ENCODE measurements at places on chromosomes 16 and 17.

- DNase-seq, result no peak
Measured at GRCh38 chr17:7992924-7993323, 9.5 kb upstream of the GUCY2D start.

DNA sequence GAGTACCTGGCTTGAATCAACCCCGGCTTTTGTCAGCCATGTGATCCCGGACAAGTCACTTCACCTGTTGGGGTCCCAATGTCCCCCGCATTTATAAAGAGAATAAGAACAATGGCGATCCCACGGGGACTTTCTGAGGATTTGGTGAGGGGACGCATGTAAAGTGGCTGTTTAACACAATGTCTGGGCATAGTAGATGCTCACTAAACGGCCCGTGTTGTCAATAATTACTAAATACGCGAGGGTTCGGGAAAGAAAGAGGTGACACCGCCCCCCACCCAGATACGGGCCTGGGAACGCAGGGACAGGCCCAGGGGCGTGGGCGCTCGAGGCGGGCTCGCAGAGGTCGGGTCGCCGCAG, 1.8 kb downstream of the SYNGR3 start:
- no peak for DNase-seq

GRCh38 chr16:56898847-56899246, 33.1 kb upstream of the HERPUD1 start:
- DNase-seq, result no peak

- no peak for DNase-seq
Measured at GRCh38 chr16:53855056-53855455, 151.1 kb downstream of the FTO start.

GRCh38 chr17:29242051-29242450, 4.6 kb upstream of the CRYBA1 start:
- DNase-seq, result no peak

DNA sequence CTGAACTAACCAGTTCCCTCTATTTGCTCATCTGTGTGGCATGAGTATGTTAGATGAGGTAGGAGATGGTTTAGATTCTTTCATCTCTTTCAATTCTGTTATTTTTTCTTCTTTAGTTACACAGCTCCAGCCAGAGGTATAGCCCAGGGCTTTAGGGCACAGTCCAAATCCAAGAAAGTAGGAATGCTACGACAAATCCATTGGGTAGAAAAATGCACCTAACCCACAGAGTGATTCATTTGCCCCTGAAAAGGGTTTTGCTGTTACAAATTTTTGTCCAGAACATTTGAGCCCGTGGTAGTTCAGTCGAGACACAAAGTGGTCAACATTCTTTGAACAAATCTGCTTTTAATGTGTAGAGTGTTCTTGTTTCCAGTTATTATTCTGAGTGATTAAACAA, 250.7 kb downstream of the HS3ST3A1 start:
- no peak for DNase-seq

GRCh38 chr17:78106211-78106610, 22.3 kb downstream of the TMC6 start:
- no peak for DNase-seq

DNA sequence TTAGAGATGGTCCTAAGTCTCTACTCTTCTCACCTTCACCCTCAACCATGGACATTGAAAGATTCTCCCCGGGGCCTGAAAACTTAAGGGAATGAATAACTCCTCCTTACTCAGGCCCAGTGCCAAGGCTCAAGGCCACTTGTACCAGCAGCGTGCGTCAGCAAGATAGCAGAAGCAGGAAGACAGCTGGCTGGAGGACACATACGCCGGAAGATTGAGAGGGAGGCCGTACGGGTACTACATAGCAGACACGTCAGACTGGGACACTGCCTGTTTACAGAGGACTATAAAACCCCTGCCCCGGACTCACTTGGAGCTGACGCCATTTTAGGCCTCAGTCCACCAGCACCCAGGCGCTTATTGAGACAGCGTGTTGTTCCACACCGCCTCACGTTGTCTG, 75.8 kb upstream of the MED13 start:
- no peak for DNase-seq

- DNase-seq, result peak; percentile 84
Measured at GRCh38 chr17:39547713-39548478, 59.8 kb downstream of the NEUROD2 start.

DNA sequence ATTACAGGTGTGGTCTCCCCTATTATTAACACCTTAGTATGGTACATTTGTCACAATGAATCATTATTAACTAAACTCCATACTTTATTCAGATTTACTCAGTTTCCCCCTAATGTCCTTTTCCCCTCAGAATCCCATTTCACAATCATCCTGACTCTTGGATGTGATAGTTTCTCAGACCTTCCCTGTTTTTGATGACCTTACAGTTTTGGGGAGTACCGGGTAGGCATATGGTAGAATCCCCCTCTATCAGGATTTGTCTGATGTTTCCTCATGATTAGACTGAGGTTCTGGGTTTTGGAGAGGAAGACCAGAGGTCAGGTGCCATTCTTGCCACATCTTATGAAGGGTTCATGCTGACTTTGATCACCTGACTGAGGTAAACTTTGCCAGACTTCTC, 6.0 kb upstream of the ASB16 start:
- no peak for DNase-seq

DNA sequence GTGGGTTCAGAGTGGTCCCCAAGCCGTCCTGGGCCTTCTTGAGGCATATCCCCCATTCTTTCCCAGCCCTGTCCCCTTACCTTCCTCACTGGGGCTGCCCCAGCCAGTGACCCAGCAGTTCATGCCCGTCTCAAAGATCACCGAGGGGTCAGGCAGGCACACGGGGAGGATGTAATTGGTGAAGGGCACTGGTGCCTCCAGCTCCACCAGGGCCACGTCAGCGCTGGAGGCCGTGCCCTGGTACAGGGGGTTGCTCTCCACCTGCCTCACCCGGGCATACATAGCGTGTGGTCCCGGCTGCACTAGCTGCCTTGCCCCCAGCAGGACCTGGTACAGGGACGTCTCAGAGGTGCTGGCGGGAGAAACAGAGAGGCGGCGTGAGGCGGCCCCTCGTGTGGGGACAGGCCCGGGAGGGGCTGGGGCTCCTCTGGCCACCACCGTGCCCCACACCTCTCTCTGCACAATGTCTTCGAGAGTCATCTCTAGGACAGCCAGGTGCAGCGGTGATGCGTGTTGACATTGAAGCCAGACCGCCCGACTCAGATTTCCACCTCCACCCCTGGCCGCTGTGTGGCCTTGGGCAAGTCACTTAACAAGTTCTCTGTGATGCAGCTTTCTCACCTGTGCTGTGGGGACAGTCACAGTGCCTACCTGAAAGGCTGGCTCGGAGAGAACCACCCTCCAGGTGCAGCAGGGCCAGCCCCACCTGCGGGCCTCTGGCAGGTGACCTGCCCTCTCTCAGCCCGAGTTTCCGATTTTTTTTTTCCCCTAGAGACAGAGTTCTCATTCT, 5.8 kb downstream of the PRSS27 start:
- DNase-seq, result peak; percentile 84

- DNase-seq, result no peak
Measured at GRCh38 chr17:15023589-15024336, 241.4 kb downstream of the PMP22 start.

DNA sequence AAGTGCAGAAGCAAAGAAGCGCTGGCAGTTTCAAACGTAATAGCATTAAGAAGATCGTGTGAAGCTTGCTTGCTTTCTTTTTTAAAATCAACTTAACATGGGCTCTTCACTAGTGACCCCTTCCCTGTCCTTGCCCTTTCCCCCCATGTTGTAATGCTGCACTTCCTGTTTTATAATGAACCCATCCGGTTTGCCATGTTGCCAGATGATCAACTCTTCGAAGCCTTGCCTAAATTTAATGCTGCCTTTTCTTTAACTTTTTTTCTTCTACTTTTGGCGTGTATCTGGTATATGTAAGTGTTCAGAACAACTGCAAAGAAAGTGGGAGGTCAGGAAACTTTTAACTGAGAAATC, 17.4 kb upstream of the RAB11FIP4 start:
- no peak for DNase-seq

- DNase-seq, result peak; percentile 90
Measured at GRCh38 chr17:81553018-81553615, 964 bp upstream of the FAAP100 start.

DNA sequence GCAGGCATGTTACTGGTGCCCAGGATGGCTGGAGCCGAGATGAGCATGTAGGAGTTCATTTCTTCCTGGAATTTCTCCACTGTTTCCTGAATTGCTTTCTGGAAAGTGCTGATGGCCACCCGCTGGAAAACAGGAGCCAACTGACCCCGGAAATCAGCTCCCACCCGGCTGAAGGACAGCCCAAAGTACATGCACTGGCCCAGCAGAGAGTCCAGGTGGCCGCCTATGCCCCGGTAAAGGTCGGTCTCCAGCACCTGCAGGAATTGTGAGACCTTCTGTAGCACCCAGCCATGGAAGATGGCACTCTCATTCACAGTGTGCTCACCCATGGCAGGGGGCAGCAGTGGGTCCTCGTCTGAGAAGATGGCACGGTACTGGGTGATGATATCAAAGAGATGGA, 4.3 kb upstream of the PDF start:
- no peak for DNase-seq

- no peak for DNase-seq
Measured at GRCh38 chr17:9475101-9475658, 100.4 kb downstream of the STX8 start.

DNA sequence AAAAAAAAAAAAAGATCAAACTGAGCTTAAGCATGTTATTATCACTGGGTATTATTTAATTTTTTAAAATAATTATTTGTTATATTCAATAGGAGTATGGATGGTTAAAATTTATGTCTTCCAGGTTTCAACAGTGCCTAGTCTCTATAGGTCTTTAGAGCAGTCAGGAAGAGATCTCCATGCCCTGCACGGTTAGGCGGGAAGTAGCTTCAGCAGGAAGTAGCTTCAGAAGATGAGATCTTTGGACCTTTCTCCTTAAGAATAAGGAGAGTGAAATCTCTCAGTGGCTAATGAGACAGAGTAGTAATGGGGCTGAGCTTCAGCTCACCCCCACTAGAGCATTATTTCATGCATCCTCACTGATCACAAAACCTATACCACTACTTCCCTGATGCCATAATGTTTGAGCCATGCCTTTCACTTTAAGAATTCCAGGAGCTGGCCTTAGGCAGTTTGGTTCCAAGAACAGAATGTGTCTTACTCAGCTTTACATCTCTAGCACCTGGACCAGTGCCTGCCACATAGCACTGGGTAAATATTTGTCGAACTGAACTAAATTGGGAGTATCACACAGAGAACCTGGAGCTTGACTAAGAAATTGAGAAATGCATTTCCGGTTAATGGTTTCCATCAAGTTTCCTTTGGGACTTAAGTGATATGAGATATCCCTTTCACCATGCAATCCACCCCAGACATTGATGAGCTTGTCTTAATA, 43.5 kb downstream of the SCPEP1 start:
- DNase-seq, result peak; percentile 54

DNA sequence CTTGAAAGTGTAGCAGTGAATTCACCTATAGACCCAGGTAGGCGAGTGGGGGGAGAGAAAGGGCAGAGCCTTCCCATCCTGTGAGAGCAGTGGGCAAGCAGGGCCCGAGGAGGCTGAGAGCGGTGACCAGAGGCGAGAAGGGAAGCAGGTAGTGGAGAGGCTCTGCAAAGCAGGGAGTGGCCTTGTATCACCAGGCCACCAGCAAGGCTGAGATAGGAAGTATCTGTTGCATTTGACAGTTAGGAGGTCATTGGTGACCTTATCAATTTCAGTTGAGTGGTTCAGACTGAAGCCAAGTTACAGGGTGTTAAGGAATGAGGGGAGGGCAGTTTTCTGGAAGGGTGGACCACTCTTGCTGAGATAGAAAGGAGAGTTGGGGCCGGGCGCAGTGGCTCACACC, 10.7 kb upstream of the HSD3B7 start:
- no peak for DNase-seq

DNA sequence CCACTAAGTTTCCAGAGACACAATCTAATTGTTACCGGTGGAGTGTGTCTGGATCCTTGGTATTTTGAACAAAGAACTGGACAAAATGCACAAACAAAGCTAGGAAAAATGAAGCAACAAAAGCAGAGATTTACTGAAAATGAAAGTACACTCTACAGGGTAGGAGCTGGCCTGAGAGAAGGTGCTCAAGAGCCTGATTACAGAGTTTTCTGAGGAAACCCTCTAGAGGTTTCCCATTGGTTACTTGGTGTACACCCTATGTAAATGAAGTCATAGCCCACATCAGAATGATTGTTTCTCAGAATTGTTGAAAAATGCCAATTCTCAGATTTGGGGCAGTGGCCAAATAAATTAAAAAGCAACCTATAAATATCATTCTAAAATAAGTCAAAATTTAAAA, 436.4 kb downstream of the KCNJ18 start:
- no peak for DNase-seq

GRCh38 chr16:4938683-4939030, 1.7 kb upstream of the PPL start:
- DNase-seq, result no peak

GRCh38 chr16:72620853-72621252, 427.1 kb downstream of the ZFHX3 start:
- no peak for DNase-seq

DNA sequence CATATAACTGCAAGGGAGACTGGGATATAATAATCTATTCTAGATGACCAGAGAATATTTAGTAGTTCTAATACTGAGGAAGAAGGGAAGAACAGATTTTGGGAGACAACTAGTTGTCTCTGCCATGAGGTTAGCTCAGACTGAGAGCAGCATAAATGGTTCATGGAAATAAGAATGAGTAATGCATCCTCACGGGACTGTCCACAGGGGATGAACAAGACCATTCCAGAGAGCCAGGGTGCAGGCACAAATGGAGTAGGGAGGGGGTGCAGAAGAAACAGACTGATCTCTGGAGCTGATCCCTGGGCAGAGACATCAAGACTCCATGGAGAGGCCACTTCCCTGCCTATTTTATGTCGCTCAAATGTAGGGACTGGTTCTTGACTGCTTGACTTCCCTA, 30.4 kb downstream of the NLRC5 start:
- no peak for DNase-seq

DNA sequence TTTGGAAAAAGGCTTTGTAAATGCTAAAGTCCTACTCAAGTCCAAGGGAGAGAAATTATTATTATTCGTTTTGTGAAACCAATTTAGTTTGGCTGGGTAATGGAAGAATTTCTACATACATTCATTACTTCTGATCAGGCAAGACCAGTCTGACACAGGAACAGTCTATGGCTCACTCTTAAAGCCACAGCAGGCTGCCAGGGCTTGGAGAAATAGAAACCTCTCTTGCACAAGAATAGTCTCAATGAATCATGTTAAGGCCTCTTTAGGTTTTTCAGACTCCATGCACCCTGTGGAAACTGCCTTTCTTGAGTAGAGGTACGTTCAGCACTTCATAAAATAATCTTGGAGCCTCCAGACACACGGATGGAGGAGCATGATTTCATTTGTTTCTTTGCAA, 167.7 kb downstream of the IRX3 start:
- no peak for DNase-seq

- no peak for DNase-seq
Measured at GRCh38 chr16:3564889-3565141, 12.4 kb downstream of the NLRC3 start.

DNA sequence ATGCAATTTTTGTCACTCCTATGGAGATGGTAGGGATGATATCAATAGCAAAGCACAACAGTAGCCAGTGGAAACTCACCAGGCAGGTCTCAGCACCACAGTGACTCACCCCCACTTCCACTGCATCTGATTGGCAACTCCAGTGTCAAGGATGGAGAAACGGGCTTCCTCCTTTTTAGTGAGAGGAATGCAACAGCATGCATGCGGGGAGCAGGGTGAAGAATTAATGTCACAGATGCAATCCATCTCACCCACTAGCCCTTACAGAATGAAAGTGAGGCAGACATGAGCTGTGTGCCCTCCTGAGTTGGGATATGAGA, 467.0 kb upstream of the C16orf82 start:
- peak; percentile 1 for DNase-seq

Measured in HT-29 (cell line).